ENCODE measurements at places on chromosomes 5 and 9.
A peak's percentile ranks its signal among the peaks of the same experiment; 100 is the strongest.

GRCh38 chr9:105858006-105858690 is 163.8 kb downstream of the TMEM38B start:
- peak overlapping the region; percentile 62 for H3K4me3 ChIP-seq
- DNase-seq: peak; percentile 72
- H3K36me3 ChIP-seq: no peaks in the 10 kb centered on the region
- H3K4me1 ChIP-seq: peaks cover 19% of the 10 kb centered on the region
- H3K27me3 ChIP-seq: peaks cover 18% of the 10 kb centered on the region
- H3K27ac ChIP-seq: peak overlapping the region; percentile 17

DNA sequence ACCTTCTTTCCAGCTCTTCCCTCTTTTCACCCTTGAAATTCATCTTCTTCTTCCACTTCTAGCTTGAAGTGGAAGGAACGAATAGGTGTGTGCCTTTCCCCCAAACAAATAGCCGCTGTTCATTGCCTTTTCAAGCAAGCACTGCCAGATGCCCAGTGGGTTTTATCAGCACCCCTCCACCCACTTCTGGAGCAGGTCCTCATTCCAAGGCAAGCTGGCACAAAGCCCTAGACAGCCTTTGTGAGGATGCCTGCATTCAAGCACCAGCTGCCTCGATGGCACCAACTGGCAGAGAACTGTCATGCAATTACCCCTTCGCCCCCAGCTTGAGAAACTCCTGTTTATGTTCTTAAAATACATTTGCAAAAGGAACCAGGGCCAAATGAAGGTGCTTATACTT is 36.5 kb downstream of the SERINC5 start:
- peaks cover 31% of the 10 kb centered on the region for H3K36me3 ChIP-seq
- no peaks in the 10 kb centered on the region for H3K27me3 ChIP-seq
- peak overlapping the region; percentile 34 for H3K27ac ChIP-seq
- DNase-seq: no peak

GRCh38 chr9:89993678-89994630 is 389.1 kb downstream of the GADD45G start:
- peaks cover 8% of the 10 kb centered on the region for H3K4me1 ChIP-seq
- no peak for DNase-seq
- H3K4me3 ChIP-seq: no peak overlapping the region
- H3K27me3 ChIP-seq: no peaks in the 10 kb centered on the region
- H3K36me3 ChIP-seq: no peaks in the 10 kb centered on the region

- no peak overlapping the region for H3K4me3 ChIP-seq
- no peak overlapping the region for H3K27ac ChIP-seq
- no peaks in the 10 kb centered on the region for H3K4me1 ChIP-seq
- peaks cover 7% of the 10 kb centered on the region for H3K27me3 ChIP-seq
- no peaks in the 10 kb centered on the region for H3K36me3 ChIP-seq
Measured at GRCh38 chr5:74956278-74956677, 90.1 kb upstream of the FAM169A start.

GRCh38 chr5:42545038-42545437 is 121.8 kb downstream of the GHR start:
- no peaks in the 10 kb centered on the region for H3K4me1 ChIP-seq
- H3K36me3 ChIP-seq: no peaks in the 10 kb centered on the region
- no peak for DNase-seq
- no peak overlapping the region for H3K27ac ChIP-seq

DNA sequence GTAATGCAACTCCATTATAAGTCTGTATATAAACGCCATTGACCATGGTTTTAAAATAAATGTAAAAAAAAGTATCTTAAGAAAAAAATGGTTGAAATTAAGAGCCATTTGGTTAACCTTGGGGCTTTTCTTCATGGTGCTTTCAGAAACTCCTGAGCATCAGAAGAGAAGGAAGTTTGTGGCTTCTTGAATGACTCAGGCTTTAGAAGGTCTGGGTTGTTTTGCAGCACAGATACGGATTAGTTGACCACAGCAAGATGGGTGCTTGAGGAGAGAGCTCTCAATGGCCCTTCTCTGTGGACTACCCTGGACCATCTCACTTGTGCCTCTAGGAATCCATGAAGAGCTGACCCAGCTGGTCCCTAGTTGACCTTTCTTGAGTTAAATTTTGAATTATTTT is 189.5 kb downstream of the TMEM38B start:
- H3K4me1 ChIP-seq: peaks cover 22% of the 10 kb centered on the region
- H3K27me3 ChIP-seq: peaks cover 26% of the 10 kb centered on the region
- peak; percentile 74 for DNase-seq
- no peaks in the 10 kb centered on the region for H3K36me3 ChIP-seq
- no peak overlapping the region for H3K4me3 ChIP-seq
